ENCODE measurements at places on chromosomes 2 and 18.

DNA sequence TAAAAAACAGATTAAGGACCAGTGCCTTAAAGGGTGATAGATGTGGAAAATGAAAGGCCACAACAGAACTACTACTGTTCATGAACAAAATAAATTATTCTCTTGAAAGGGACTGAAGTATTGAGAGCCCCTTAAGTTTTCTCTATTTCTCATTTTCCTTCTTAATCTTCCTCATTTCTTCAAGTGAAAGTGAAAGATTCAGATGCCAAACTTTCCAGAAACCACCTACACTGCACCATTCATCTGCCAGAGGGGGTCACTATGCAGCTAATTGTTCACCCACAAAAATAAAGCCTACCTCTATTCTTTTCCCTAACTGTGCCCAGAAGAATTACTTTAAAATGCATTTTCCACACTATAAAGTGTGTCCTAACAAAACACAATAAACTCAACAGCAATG is 140.1 kb downstream of the NR4A2 start:
- DNase-seq: no peak

DNA sequence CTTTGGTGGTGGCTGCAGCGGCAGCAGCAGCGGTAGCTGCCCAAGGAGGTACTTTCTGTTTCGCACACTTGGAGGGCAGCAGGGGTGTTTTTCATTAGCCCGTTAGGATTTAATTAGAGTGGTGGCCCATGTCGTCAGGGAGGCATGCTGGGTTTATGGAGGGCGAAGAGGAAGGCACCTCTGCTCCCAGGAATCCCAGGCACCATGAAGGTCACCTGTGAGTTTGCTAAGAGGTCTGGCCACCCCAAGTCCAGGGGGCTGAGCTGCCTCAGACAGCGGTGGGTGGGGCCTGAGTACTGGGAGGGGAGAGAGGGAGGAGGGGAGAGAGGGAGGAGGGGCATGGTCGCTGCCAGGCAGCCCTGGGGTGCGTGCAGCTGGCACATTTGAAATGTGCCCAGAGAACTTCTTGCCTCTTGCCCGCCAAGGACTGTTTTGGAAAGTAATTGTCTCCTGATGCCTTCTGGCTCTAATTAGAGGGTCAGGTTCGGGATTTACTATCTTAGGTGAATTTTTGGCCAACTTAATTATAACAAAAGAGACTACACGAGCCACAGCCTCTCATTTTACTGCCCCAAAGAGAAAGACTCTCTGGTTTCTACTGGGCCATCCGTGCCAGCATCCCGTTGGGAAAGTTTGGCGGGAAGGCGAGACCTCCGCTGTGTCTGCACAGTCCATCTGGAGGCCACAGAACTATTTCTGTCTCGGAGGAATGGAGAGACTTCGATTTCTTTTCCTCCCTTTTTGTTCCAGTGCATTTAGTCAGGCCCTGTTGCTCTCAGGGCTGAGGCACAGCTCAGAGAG is 62.0 kb downstream of the GLI2 start:
- no peak for DNase-seq

GRCh38 chr2:230582851-230583283 is 129.8 kb upstream of the CAB39 start:
- DNase-seq: no peak

DNA sequence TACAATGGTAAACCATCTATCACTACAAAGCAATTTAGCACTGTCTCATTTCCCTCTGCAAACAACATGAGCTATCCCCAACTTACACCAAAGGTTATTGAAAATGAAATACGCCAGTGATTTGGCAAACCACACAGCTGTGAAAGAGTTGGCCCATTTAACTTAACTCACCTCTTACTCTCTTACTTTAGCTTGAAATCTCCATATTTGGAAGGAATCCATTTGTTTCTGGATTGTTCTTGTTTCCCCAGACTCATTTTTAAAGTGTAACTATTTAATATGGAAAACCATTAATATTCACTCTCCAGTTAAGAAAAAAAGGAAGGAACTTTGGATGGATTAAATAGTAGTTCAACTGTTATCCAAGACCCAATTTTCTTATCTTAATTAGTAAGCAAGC is 93.7 kb upstream of the TRIB2 start:
- no peak for DNase-seq

DNA sequence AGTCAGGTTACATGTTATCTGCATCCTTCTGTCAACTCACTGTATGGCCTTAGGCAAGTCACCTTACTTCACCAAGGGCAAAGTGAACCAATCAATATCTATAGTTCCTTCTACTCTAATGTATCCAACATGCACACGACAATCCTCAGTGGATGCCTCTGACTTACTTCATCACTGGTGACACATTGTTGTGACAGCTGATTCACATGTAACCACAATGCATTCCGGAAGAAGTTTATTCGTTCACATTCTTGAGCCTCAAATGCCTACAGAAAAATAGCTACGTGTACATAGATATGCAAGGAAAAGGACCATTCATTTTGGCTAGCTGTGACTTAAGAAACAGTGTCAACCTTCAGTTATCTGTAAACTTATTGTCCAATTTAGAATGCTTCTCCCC is 26.3 kb upstream of the EPG5 start:
- no peak for DNase-seq

- DNase-seq: no peak
Observed at GRCh38 chr2:234047361-234047760, 3.1 kb upstream of the SPP2 start.

DNA sequence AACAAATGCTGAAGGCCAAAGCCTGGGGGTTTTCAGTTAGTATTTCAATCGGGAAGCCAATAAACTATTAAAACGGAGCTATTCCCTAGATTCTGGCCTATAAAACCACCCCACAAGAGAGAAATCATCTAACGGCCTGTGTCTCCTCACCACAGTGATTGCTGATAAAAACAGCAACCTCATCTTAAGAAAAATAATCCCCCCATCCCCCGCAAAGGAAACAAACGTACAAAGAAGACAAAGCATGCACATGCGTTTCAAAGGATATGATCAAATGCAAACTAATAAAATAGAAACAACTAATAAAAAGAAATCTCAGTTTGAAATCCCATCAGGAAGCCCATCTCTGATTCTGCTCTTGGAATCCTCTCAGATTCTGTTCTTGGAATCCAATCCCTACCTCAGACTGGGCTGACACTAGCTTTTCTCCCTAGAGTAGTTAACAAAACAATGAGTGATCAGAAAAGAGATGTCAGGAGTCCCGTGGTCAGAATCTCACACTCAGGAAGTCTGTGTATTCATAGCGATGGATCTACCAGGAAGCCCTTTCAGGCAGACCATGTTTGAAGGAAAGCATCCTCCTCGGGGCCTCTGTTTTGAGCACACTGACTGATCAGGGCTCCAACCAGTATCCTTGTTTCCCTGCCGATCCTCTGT is 150.7 kb downstream of the THADA start:
- no peak for DNase-seq

- DNase-seq: no peak
Observed at GRCh38 chr18:58937071-58937886, 72.6 kb downstream of the ZNF532 start.

- DNase-seq: no peak
Observed at GRCh38 chr2:29329899-29330298, 214.7 kb downstream of the CLIP4 start.
